Calu3 (cell line): ENCODE measurements at places on chromosomes 6 and 20. TPM values are rescaled to one million over a fixed set of nuclear protein-coding genes. Genes with fewer than 3 reads are reported as not detected.

GRCh38 chr6:144360401-144360800 is 75.3 kb downstream of the UTRN start:
- peak; percentile 30 for DNase-seq

Gene DUSP15
- total RNA-seq = 0.47 TPM in 1 of 2 replicates, not detected in the other

Gene SPATS1
- total RNA-seq = not detected in 2 replicates

DNA sequence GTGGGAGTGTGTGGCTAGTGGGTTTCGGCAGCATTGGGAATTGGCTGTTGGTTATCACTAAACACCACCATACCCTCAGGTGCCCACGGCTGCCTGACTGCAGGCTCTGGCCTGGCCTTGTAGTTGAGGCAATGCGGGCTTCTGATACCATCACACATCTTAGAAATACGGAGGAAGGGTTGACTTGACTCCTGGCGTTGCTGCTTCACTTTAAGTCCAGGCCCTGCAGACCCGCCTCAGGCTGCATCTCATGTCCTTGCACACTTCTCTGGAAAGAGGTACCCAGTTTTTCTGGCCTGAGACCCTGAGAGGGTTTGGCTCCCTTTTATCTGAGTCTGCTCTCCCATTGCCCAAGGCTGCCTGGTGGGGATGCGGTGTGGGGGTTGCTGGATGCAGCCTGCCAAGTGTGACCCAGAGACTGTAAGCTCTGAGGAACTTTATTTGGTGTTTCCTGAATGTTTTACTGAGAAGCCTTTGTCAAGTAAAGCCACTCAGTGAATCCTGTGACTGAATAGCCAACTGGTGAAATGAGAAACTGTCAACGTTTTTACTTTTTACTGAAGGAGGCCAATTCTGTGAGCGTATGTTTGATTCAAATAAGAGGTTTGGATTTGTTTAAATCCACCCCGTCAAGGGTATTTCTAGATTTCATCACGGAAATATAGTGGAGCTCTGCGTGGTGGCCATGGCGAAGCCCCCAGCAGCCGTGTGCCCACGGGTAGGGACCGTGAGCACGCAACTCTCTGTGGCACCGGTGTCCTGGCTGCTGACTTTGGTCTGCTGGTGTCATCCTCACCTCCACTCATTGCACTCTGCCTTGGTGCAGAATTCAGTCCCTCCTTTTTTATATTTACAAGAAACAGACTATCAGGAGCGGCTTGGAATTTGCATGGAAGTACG is 160.1 kb downstream of the DTNBP1 start:
- DNase-seq = no peak

DNA sequence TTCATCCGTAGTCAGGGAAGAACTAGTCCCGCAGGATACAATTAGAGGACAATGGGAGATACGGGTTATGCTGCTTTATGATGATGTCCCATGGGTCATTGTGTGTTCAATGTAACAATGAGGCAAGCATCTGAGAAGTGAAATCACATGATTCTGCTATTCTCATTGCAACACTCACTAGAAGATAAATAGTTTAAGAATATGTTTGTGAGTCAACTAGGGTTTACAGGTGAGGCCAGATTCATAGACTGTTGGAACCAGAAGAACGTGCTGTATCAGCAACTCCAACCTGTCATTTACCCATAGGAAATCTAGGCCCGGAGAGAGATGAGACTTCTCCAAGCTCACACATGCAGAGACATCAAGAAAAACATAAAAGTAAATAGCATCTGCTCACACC is 80.8 kb downstream of the SCML4 start:
- DNase-seq = no peak

DNA sequence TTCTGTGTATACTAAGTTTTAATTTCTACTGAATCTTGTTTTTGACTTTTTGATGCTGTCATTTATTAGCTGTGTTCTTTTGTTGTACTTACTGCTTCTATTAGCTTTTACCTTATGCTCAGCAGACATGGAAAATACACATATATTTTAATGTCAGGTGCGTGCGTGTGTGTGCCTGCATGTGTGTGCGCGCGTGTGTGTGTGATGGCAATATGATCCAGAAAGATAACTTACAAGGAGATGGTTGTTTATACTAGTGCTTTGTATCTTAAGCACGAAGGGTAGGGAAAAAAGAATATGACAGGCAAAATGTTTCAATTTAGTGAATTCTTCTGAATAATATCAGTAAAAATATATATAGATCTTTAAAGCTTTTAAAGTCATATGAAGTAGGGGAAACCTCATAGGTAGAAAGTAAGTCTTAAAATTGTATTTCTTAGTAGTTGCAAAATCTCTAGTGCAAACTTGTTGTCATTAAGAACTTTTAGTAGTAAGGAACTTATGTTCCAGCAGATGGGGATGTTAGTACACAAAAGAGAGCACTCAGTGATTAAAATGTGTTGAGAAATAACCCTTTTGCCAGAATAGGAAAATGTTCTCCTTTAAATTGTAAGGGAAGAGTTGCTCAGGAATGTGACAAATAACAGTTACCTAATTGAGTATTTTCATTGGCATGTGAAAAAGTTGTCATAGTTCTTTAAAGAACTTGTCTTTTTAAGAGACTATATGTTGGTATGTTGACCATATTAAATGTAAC is 13.2 kb downstream of the QKI start:
- DNase-seq = no peak

DNA sequence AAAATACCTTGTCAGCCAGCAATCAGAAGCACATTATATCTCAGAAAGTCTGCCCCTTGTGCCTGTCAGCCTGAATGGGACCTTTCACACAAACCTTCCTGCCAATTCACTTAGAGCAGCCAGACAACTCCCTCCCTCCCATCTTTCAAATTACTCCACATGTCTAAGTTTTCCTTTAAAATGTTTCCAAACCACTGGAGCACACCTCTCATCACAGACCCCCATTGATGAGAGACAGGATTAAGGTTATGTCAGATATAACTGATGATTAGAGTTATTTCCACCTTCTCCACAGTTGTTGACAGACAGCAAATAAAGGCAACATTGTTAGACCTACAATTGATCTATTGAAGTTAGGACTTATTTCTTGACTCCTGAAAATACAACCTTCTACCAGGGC is 408.4 kb downstream of the PLCB1 start:
- no peak for DNase-seq

DNA sequence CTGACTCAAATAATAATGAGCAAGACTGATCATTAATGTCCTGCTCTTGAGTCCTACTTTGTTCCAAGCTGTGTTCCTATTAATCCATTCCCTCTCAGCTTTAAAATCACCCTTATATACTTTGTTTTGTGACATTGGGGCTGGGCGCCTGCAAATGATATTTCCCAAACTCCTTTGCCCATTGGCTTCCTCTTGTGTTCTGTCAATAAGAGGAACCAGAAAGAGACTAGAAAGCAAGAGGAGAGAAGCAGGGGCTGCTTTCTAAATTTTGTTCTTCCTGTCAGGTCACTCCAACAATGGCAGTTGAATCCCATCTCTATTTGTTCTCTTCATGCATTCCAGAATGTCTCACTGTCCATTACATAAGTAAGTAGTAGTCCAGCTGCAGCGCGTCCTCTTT is 21.6 kb upstream of the TRIM27 start:
- no peak for DNase-seq

DNA sequence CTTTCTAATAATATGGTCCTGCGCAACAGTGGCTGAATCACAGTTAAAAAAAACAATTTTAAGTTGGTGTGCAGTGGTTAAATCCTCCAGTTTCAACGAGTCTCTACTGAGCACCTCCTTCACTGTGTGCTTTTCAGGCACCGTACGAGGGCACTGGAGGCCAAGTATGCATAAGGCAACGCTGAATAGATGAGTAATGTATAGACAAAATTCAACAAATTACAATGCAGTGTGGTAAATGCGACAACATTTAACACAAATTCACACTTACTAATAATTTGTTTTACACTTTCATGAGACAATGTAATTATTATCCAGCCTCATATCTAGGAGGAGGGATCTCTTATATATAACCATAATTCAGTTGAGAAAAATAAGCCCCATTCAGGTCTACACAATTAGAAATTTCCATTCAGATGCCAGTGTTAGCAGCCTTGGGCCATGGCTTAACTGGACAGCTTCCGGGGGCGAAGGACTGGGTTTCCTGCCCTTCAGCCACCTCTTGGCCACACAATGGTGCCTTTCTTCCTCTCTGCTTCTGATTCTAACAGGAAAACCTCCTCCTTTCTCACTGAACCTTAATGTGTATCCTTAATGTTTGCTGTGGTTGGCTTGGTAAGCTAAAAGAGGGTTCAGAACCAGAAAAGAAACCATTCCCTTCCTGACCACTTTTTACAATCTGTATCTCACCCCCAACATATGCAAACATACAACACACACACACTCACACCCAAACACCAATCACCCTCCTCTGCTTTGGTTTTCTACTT is 51.9 kb downstream of the B4GALT5 start:
- peak; percentile 60 for DNase-seq

DNA sequence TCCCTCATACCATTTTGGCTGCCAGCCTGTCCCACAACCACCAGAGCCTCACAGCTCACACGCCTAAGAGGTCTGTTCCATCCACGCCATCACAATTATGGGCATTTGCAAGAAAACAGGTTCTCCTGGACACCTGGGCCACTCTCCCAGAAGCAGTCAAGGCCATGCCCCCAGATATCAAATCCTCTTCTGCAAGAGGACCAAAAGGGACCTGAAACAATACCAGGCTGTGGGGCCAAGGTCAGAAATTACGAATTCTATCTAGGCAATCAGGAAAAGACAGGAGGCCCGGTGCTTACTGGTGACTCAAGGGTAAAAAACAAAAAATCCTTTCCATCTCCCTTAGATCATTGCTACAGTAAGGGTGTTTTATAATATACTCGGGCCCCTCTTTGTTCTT is 69.8 kb downstream of the ZMYND8 start:
- DNase-seq = no peak

Gene MUC21
- total RNA-seq = not detected in 2 replicates

Gene RAB44
- not detected in 2 replicates for total RNA-seq

GRCh38 chr20:51596668-51597388 is 54.3 kb upstream of the NFATC2 start:
- DNase-seq = no peak

Gene PSORS1C2
- not detected in 2 replicates for total RNA-seq

DNA sequence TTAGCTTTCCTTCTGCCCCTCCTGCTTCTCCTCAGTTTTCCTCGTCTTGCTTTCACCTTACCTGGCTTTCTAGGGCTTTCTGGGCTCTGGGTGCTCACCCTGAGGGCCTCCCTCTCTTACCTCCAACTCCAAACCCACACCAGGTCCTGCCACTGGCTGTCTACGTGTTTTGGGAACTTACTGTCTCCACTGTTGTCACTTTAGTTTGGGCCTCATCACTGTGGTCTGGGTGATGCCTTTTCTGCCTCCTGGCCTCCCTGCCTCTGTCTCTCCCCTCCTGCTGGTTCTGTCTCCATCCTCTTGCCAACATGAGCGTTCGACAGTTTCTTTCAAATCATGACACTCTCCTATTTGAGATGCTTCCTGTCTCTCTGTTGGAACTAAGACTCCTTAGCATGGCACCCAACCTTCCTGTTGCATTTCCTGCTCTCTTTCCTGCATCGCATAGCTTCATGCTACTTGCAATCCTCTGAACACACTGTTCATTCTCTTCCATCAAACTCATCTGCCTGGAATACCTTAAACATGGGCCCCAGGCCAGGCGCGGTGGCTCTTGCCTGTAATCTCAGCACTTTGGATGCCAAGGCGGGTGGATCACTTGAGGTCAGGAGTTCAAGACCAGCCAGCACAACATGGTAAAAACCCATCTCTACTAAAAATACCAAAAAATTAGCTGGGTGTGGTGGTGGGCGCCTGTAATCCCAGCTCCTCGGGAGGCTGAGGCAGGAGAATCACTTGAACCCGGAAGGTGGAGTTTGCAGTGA is 5.5 kb downstream of the CD40 start:
- no peak for DNase-seq

- DNase-seq = no peak
These were observed 1222.7 kb upstream of the CITED2 start for GRCh38 chr6:140597181-140597580.

Gene SAPCD1
- 26.6 and 30.3 TPM in 2 replicates for total RNA-seq
